ENCODE measurements at places on chromosomes 6 and 20. TPM values are rescaled to one million over a fixed set of nuclear protein-coding genes. Genes with fewer than 3 reads are reported as not detected.

The RAET1L gene
- not detected for total RNA-seq

The TRIM39 gene
- 12.8 TPM for total RNA-seq

The NKAIN4 gene
- total RNA-seq = not detected

The ARID1B gene
- total RNA-seq = 71.1 TPM

Data from articular chondrocyte of knee joint (primary cell).